Left forelimb (tissue), 1 donor: ENCODE measurements at places on chromosomes 5 and 9.
A peak's percentile ranks its signal among the peaks of the same experiment; 100 is the strongest.

DNA sequence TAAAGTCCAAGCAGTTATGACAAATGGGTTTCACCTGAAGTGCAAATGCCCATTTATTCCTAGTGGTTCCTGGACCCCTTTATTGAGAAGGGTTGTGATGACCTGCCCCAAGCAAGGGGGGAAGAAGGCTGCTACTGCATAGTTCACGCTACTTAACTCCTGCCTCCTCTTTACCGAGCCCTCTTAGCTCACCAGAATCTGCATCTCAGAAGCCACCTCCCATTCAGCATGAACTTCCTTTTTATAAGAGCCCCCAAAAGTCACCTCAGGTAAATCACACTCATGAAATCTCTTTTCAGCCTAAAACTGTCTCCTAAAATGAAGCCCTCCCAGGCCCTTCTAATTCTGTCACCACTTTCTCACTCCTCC, 26.6 kb upstream of the C9orf72 start:
- no peak for DNase-seq

- DNase-seq, result no peak
Measured at GRCh38 chr5:103473725-103474124, 88.9 kb downstream of the NUDT12 start.

DNA sequence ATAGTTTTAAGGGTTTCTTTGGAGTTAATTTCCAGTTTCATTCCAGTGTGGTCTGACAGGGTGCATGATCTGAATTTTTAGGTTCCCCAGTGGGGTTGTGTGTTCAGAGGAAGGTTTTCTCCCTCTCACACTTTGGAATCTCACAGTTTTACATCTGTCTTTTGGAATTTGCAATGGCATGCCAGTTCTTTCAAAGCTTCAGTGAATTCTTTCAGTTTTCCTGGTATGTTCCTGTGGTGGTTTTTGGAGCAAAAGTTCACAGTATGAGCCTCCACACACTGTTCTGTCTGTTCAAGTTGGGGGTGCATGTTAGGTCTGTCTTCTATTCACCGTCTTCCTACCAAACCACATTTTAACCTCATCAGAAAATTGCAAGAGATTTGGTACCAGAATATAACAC, 624.2 kb downstream of the KCTD16 start:
- DNase-seq, result no peak

- DNase-seq, result no peak
Measured at GRCh38 chr9:87428659-87429058, 69.0 kb upstream of the DAPK1 start.

DNA sequence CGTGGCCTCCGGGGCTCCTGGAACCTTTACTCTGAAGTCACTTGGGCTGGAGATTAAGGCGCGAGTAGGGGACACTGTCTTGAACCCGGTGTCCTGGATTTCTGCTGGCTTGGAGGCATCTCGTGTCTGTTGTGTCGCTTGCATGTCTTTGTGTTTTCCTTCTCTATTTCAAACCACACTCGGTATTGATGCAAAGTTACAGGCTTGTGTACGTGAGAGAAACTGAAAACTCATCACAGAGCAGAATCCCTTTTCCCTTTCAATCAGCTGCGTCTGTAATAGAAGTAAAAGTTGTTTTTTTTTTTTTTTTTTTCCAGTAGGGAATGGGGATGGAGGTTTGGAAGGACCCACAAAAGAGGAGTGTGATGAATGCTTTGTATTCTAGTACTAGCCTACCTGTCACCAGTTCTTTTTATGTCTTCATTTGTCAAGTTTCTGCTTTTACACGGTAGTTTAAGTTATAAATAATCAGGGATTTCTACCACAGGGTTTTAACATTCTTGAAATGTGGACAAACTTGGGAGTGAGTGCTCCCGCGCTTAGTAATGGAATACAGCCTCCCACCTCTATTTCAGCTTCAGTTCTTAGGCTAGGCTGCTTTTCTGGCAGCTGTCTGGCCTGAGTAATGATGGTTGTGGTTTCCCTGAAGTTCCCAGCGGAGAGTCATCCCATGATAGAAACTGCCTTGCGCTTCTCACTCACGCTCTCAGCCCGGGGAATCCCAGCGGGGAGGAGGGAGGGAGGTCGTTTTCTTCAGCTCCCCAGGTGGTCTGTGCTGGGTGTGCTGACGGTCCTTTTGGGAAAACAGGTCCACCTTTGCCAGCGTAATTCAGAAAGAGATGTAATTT, 763 bp downstream of the TJP2 start:
- DNase-seq, result no peak

DNA sequence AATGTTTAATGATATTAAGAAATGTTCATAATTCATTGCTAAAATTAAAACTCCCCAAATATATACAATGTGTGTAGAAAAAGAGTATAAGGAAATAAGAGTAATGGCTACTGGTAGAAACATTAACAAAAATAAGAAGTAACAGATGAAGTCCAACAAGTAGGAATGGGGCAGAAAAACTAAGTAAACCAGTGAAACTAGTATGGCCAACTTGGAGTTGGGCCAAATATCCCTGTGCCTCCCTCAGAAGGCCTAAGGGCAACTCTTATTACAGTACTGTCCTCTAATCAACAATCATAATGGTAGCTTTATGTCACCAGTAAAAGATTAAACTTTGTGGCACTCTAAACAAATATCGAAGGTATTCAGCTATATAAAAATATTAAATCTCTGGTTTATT, 93.5 kb downstream of the SSBP2 start:
- DNase-seq, result no peak

GRCh38 chr9:69066955-69067354, 31.4 kb downstream of the FXN start:
- no peak for DNase-seq

DNA sequence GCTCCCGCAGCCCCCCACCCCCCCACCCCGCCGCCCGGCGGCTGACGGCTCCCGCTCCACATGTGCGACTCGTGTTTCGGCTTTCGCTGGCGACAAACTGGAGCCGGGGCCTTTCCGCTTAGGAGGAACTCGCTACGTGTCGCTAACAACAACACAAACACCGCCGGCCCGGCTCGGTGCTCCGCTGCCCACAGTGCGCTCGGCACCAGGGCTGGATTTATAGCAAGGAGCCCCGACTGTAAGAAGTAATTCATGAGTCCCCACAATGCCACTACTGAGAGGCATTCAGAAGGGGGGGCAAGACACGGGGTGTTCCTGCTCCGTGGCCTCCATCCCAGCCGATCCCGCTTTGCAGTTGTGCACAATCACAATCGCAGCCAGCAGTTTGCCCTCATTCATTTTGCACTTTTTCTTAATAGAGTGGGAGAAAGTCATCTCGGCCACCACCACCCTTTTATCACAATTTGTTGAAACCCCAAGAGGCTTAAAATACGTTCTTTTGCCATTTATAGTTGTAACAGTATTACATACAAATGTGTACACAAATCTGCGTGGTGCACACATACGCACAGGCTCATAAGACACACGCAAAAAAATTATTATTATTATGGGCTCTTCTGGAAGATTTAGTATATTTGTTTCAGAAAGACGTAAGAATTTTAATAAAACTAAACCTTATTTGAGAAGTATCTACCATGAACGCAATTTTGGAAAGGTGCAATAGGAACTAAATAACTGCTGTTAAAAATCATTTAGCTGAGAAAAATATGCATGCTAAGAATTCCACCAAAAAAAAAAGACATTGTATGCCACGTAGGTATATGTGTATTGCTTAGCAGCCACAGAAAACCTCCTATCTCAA, 48.1 kb downstream of the EBF1 start:
- peak; percentile 77 for DNase-seq
